ENCODE measurements at places on chromosomes 1 and 21.

DNA sequence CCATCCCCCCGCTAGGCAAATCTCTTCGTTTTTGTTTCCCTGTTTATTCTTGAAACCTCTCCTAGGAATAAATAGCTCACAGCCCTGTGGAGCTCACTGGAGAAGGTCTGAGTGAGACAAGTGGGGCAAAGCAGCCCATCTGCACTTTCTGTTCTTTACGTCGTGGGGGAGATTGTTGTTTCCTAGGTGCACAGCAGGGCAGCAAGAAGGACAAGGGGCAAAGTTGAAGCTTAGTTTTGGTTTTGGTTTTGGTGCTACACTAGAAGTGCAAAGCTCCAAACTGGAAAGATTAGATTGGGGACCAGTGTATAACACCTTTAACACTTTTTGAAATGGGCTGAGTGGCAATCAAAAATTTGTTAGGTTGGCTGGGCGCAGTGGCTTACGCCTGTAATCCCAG is 76.6 kb downstream of the GPR88 start:
- DNase-seq = no peak

DNA sequence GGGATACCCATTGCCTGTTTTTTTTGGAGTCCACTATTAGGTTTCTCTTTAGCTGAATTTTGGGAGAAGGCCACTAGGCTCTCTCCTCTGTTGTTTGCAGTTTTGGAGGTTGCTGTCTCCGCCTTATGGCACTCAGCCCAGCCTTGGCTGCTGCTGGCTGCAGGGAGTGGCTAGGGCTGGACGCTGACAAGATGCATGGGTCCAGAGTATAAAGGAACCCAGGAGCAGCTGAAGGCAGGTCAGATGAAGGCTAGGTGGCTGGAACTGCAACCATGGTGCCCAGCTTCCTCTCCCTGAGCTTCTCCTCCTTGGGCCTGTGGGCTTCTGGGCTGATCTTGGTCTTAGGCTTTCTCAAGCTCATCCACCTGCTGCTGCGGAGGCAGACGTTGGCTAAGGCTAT is at the start of gene CYP4B1:
Gene CYP4B1, plus strand, starts transcription at position 237 of the 400 bp plus-strand sequence. Its CDS starts 36 bp downstream, at position 273.
- DNase-seq = no peak

- no peak for DNase-seq
These were observed 37.1 kb upstream of the EXO1 start for GRCh38 chr1:241810769-241811405.

DNA sequence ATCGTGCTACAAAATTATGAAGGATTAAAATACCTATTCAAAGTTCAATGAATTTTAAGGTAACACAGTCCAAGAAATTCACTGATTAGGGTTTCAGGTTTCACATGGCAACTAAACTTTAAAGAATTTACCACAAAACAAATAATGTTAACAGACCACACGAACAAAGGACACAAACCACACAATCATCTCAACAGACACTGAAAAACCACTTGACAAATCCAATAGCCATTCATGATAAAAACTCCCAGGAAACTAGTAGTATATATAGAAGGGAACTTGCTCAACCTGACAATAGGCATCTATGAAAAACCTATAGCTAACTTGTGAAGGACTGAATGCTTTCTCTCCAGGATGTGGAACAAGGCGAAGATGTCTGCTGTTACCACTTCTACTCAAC is 21.1 kb upstream of the SH2D5 start:
- no peak for DNase-seq

GRCh38 chr21:14737922-14738321 is 191.8 kb upstream of the SAMSN1 start:
- DNase-seq = peak; percentile 31

DNA sequence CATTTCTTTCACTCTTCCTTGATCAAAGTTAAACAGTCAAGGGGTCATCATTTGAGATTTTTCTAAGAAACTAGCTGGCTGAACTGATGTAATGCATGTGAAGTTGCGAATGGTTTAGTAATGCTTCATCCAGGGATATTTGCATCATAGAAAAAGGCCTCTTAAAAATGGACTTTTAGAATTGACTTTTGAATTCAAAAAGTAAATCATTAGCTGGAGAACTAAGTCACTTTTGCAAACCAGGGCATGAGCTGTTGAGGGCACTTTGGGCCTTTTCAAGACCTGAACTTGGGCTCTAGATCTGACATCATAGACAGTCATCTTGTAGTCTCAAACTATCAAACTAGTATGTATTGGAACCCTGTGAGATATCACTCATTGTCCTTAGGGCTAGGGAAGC is 85.0 kb downstream of the GRIK1 start:
- DNase-seq = no peak

DNA sequence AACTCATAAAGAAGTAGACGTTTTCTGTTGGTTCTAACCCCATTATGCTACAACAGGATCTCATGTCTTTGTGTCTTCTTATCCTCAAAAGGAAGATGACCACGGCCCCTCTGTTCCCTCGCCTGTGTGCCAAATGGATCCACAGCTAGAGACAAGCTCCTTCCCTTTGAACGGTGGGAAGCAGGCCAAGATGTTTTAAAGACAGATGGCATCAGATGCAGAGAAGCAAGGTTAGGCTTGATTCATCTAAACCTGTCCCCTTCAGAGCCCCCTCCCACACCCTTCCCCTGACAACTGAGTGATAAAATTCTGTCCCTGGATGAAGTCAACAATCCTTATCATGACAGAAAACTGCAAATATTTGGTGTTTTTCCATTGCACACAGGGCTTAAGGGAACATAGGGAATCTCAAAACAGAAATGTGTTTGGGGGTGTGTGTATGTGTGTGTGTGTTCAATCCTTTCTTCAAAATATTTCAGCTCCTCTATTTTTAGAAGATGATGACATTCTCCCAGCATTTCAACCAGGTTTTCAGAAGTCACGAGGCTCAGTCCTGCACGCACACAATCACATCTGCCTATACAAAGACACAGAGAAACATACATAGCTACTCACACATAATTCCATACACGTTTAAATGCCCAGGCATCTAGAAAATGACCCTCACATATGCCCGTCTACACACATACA is 27.8 kb upstream of the FMOD start:
- DNase-seq = no peak

Data from activated CD8-positive, alpha-beta memory T cell treated with anti-CD3 and anti-CD28 coated beads for 4 hours (primary cell).